ENCODE measurements at places on chromosomes 2 and 18. TPM values are rescaled to one million over a fixed set of nuclear protein-coding genes. Genes with fewer than 3 reads are reported as not detected.

MPP4 gene
- 0.13 TPM for total RNA-seq

ZNF804A gene
- total RNA-seq: not detected

LINC00305 gene
- not detected for total RNA-seq

ACVR1C gene
- total RNA-seq: 0.26 TPM

TRABD2A gene
- total RNA-seq: 0.64 TPM

DSG2 gene
- total RNA-seq: 91.5 TPM

ANKRD23 gene
- total RNA-seq: 0.79 TPM

CLIP4 gene
- 102 TPM for total RNA-seq

FOSL2 gene
- total RNA-seq: 77.1 TPM
